ENCODE measurements at places on chromosomes 4 and X.

DNA sequence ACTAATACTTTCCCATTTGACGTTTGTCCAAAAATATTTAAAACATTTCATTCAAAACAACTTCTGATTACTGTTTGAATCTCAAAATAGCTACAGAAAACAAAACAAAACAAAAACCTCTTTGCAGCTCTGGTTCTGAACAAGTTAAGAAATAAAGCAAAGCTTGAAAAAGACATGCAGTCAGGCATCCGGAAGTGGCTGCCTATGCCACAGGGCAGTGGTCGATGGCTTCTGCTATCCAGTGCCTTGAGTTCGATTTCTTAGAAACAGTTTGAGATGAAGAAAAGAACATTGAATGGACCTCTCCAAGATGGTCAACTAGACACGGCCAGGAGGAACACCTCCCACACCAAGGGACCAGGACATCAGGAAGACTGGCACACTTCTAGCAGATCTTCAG, 125.3 kb downstream of the SCFD2 start:
- DNase-seq, result no peak

DNA sequence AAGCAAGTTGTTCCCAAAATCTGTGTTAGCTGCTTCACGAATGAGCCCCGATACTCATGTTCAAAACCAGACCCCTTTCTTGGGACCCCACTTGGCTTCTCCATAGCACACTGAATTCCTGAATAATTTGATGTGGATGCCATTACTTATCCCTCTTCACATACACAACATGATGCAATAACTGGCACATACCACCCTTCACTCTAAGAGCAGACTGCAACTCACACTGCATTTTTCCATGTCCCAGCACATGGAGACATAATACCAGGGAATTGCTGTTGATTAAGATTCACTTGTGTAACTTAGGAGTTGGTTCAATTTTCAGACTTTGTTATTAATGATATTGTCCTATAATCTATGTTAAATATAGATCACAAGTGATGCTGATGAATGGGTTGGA, 213.4 kb downstream of the MAML3 start:
- no peak for DNase-seq

DNA sequence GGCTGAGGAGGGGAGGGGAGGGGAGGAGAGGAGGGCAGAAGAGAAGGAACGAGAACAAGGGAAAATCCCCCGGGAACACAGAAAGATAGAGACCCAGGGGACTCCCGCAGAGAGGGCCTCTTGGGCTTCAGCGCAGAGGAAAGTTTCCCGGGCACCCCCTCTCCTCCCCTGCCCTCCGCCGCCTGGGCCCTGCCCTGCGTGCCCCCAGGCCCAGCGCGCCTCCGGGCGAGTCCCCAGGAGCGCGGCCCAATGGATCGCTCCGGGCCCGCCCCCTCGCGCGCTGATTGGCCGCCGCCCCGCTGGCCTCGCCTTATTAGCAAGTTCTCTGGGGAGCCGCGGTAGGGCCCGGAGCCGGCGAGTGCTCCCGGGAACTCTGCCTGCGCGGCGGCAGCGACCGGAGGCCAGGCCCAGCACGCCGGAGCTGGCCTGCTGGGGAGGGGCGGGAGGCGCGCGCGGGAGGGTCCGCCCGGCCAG, at the start of gene MSX1:
MSX1 (plus strand) TSS at position 341 of the 474 bp plus-strand sequence. CDS start 235 bp downstream, outside the sequence.
- DNase-seq, result no peak

DNA sequence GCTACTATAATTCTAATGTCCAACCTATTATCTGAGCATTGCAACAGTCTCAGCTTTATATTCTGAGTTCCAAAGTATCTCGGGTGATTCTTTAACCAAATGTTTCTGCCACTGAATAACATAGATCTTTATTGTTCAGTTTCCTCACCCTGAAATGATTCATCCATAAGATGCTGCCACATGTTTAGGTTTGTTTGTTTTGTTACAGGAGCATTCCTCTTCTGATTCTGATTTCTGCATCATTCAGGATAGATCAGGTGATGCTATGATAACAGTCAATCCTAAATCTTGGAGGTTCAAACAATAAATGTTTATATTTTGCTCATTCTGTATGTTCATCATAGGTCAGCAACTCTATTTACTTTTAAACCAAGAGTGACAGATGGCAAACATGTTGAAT, 927.6 kb downstream of the PCDH7 start:
- DNase-seq, result no peak

- DNase-seq, result no peak
Observed at GRCh38 chrX:124249345-124249744, 83.1 kb upstream of the TEX13D start.

DNA sequence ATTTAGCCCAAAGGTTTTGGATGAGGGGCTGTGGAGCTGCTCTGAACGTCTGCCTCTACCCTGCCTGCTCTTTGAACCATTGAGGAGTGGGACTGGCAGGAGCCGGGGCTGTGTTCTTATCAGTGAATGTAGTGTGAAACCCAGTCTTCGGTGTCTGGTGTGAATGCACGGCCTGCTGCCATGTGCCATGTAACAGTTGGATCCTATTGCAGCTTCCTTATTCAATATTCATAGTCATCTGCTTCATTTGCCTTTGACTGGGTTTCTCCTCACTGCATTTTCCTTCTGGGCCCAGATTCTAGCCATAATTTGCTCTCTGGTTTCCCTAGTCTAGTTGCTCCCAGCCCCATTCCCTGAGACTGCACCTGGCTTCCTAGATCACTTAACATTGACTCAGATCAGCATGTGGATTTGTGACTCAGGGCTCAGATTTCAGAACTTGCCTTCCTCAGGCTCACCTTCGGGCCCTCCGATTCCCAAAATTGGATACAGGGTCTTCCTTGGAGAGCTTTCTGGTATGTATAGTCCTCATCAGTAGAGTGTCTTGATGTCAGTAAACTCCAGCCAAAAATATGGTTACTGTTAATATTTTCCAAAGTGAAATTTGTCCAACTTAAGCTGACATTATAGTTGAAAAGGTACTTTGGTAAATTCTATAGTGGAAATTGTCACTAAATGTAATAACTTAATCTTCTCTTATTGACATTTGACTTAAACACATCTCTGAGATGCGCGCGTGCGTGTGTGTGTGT, 94.0 kb upstream of the DDIT4L start:
- DNase-seq, result no peak

DNA sequence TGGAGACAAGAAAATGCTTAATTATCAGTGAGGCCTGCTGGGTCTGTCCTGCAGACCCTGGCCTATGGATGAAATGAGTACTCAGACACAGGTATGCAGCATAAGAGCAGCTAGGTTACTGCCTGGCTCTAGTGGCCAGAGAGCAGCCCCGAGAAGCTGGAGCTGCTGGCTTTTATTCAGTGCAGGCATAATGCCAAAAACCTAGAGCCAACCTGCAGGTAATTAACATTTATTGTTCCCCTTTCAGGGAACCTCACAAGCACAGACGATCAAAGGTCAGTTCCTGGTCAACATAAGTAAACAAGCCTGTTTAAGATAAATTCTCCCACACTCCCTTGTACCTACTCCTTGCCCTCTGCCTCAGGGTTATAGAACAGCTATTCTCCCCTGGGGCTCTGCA, 13.3 kb downstream of the IDS start:
- no peak for DNase-seq

GRCh38 chr4:176383273-176384077, 63.7 kb downstream of the SPCS3 start:
- no peak for DNase-seq

DNA sequence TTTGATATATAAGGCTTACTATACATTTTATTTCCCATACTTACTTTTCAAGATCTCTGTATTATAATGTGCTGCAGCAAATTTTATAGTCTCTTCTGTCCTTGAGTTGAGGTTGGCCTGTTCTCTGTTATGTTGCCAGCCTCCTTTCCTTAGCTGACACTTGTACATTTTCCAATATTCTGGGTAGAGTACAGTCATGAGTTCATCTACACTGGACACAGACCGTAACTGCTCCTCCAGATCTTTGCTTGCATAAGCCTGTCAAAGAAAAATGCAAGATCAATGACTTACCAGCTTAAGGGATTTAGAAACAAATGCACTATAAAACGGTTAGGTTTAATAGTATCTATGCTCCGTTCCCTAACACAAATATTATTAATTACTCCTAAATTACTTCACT, 63.2 kb downstream of the VEGFC start:
- no peak for DNase-seq

GRCh38 chr4:138665851-138666250, 349.7 kb upstream of the NOCT start:
- DNase-seq, result no peak

DNA sequence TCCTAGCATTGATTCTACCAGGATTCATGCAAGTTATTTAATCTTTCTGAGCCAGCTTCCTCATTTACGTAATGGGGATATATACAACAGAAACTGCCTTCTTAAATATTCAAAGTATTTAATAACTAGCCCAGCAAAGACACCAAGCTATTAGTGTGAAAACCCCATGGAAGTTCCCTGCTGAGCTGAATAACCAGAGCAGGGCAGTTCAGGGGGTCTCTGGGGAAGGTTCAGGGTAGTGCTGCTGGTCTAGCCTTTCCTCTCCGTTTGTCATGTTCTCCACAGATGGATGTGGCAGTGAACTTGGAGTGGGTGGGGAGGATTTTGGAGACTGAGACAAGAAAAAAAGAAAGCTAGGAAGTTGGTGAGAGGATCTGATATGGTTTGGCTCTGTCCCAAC, 240.8 kb upstream of the TAPT1 start:
- DNase-seq, result no peak

DNA sequence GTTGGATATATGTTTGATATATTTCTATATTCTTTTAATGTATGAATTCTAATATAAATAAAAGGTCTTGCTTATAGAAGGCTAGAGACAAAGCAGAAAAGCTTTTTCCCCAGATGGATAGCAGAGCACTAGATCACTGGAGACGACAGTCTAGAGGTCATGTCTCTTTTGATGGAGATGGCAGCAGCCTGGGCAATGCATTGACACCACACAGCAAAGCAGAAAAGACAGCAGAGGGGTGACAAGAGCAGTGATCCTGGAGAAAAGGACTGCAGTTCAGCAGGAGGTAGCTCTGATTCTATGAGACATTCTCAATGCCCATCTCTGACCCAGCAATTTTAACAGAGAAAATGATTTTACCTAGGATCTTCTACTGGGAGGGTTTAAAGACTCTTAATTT, 210.6 kb downstream of the DTHD1 start:
- DNase-seq, result no peak

GRCh38 chrX:129629837-129630236, 24.9 kb downstream of the APLN start:
- no peak for DNase-seq

DNA sequence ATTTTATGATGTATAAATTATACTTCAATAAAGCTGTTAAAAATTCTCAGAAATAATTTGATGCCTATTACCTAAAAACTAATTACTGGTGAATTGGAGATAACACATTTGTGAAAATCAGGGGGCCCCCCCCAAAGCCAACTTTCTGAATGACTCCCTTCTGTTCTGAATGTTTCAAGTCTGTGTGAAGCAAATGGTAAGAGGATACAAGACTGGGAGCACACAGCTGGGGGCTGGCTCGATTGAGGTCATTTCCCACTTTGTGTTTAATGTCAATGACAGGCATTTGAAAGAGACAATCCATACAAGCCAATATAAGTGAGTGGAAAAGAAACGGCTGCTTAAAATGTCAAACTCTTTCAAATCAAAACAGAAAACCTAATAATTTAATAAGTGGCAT, 155.8 kb downstream of the SH2D1A start:
- no peak for DNase-seq

- no peak for DNase-seq
Observed at GRCh38 chrX:12987340-12987739, 12.4 kb downstream of the TMSB4X start.

DNA sequence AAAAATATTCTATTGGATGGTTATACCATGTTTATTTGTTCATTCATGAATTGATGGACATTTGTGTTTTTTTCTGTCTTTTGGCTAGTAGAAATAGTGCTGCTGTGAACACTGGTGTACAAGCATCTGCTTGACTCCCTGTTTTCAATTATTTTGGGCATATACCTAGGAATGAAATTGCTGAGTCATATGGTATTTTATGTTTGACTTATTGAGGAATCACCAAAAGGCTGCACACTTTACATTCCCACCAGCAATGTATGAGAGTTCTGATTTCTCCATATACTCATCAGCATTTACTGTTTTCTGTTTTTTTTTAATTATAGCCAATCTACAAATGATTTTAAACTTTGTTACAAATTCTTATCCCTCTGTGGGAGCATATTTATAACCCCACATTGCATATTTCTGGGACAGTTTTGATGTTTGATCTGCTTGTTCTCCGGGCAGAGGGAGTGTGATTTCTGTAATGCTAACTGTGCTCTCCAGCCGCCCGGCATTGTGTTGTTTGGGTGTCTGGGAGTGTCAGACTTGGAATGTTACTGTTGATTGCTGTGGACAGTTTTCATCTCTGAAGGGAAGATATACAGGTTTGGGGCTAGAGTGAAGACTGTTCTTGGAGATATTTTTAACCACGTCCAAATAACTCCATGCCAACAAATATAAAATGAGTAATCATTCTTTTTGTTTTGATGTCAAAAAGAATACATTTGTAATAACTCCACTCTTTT, 60.5 kb upstream of the PGRMC2 start:
- DNase-seq, result no peak
